ENCODE measurements at places on chromosomes 7 and 10. TPM values are rescaled to one million over a fixed set of nuclear protein-coding genes. Genes with fewer than 3 reads are reported as not detected.

GRCh38 chr7:79287981-79288380 is 165.5 kb downstream of the MAGI2 start:
- DNase-seq, result no peak

GRCh38 chr7:515628-516027 is 4.0 kb downstream of the PDGFA start:
- no peak for DNase-seq

GRCh38 chr10:28981007-28981406 is 303.7 kb downstream of the BAMBI start:
- DNase-seq, result no peak

- DNase-seq, result peak; percentile 6
Measured at GRCh38 chr7:37027557-37028341, 303.5 kb upstream of the AOAH start.

GRCh38 chr7:55140221-55140940 is 121.6 kb downstream of the EGFR start:
- DNase-seq, result no peak

DNA sequence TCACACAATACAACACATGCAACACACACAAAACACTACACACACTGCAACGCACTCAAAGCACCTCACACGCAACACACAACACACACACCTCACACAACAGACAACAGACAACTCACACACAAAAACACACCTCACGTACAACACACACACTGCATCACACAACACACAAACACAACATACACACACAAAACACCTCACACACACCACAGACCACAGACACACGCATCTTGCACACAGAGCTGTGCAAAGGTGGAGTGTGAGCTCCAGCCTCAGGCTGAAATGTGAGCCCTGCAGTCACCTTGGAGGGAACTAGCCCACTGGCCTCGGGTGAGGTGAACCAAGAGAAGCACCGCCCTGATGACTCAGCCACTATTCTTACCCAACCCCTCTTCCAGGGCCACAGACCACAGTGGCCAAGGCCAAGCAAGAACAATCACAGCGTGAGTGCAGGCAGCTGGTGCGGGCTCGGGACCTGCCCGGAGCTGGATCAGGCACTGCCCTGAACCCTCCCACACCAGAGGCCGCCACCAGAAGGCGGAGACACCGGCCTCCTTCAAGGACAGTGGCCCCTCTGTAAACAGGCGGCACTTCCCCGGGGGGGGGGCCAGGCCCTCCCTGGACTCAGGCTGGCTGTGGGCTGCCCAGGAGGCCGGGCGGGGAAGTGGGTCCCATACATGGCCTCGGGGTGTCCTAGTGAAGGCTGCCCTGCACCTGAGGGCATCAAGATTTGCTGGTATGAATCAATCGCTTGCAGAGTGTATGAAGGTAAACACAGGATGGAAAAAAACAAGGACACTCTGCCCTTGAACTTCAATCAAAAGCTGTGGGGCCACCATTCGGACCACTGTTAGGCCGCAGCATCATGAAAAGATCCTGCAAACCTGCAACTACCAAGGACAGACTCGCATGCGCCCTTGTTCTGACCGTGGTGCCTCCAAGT is 106.7 kb downstream of the TNS3 start:
- peak; percentile 91 for DNase-seq

DNA sequence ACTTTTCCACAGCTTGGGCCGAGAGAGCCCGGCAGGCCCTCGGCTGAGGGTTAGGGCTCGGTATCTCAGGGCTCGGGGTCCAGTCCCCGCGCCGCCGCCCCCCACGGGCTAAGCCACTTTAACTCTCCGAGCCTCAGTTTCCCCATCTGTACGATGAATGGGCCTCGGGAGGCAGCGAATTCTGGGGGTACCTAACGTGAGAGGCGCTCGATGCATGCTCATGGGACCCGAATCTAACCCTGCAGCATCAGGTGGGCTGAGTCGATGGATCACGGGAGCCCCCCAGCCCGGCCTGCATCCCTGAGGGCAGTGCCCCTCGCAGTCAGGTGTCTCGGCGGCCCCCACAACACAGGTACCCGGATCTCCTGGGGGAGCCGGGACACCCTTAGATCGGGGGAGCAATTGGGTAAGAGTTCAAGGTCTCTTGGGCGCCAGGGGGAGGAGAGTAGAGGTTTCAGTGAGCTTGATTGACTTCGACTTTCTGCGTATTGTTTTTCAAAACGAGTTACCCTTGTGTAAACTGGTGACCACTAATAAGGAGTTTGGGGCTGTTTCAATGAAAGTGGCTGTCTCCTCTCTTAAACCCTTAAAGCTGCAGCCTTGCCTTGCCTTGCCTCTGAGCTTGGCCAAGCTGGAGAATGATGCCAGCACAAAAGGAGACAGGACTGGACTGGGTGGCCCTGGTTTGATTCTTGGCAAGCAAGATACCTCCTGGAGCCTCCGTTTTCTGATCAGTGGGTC is 631 bp downstream of the POR start:
- DNase-seq, result no peak

Gene ZNF3
- 28.2 TPM for total RNA-seq

Gene DYNC1I1
- total RNA-seq, result not detected

Gene PCGF6
- total RNA-seq, result 24.7 TPM

DNA sequence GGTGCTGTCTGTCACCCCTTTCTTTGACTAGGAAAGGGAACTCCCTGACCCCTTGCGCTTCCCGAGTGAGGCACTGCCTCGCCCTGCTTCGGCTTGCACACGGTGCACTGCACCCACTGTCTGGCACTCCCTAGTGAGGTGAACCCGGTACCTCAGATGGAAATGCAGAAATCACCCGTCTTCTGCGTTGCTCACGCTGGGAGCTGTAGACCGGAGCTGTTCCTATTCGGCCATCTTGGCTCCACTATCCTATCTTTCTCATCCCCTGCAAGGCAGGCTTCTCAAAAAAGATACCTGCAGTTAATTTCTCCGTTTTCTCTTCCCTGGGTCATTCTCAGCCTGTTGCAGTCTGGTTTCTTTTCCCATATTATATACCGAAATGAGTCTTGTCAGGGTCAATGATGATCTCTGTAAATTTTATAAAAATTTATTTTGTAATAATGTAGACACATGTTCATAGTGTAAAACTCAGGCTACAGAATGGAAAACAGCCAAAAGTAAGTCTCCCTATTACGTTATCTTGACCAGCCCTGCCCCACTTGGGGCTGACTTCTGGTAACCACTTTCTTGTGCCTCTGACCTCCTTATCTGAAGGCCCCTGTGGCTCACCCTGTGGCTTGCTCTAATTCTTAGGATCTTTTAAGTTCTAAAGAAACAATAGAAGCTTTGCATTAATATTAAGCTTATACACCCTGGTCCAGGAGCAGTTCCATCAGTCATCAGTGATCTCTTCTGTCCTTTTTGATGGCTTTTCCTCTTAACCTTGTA is 20.7 kb downstream of the BLVRA start:
- DNase-seq, result no peak

- no peak for DNase-seq
Measured at GRCh38 chr7:55534262-55534915, 37.9 kb downstream of the VOPP1 start.

Measured in HCT116 (cell line).